ENCODE measurements at places on chromosomes 5 and 9. TPM values are rescaled to one million over a fixed set of nuclear protein-coding genes. Genes with fewer than 3 reads are reported as not detected.

- DNase-seq = no peak
Measured at GRCh38 chr9:111728143-111728542, 66.6 kb downstream of the SHOC1 start.

- DNase-seq = peak; percentile 12
Measured at GRCh38 chr5:156411-157072, 34.8 kb upstream of the LRRC14B start.

TNC gene
- total RNA-seq = 34.5 TPM

DNA sequence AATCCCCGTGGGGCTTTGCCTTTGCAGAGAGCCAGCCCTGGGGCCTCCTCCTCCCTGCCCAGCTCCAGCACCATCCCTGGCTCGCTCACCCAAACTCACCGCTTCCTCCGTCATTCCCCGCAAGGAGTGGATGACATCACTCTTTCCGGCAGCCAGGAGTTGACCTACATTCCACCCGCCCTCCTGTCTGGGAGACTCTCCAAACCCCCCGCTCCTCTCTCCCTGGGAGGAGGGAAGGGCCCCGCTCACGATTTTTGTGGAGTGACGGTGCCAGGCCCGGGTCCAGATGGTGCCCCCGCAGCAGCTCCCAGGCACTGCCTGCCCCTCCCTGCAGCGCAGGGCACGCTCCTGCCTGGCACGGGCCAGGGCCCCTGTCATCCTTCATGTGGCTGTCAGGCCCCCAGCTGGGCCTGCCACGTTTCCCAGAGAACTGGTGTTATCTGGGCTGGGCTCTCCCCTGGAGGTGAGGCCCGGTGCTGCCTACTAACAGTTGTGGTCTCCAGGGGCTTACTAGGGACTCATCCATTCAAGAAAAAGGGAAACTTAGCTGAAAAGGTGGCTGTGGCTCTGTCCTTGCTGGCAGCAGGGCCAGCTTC is 52.3 kb downstream of the NTNG2 start:
- peak; percentile 43 for DNase-seq

DNA sequence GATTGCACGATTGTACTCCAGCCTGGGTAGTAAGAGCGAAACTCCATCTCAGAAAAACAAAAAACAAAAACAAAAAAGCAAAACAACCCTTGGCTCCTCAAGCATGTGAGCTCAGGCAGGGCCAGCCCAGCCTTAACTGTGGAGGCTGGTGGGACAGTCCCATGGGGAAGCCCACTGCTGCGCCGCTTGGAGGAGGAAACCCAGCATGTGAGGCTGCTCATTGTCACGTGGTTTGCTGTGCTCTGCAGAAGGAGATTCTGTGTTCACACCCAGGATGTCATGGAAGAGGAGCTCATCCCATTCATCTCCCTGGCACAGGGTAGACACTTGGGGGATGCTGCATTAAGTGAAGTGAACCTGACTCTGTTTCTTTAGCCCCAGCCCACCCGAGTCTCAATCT is 4.0 kb downstream of the ZBED3 start:
- DNase-seq = no peak

GRCh38 chr9:71487061-71487460 is 281.3 kb downstream of the CEMIP2 start:
- no peak for DNase-seq

GRCh38 chr5:82358457-82358856 is 80.3 kb upstream of the RPS23 start:
- no peak for DNase-seq

DNA sequence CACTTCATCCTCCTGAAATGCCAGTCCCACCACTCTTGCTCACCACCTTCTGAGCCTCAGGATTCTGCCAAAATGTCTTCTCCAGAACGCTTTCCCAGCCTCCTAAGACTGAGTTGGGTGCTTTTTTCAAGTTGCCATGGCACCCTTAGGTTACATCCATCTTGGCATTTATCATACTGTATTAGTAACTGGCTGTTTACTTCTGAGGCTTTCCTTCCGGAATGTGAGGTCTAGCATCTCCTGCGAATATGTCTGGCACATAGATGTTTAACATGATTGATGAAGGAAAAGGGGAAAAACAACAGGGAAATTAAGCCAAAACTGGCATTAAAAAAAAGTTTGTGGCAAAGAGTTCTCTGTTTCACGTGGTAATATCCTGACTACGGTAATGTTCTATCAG is 24.9 kb downstream of the RNF130 start:
- DNase-seq = no peak

DNA sequence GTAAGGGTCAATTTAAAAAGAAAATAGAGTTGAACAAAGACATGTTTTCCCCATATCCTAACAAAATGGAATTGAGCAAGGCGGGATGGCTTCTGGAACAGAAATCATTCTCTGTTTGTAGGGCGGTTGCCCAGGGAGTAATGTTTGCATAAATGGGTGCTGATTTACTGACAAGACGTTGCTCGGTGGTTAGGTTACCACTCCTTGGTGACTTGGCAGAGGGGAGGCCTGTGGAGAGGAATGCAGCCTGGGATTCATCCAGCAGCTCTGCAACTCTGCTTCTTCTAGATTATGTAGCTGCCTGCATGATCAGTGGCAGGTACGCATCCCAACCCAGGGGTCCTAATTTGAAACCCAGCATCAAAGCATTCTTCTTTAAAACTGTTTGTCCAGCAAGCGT is 200.2 kb downstream of the CFAP90 start:
- DNase-seq = no peak

DNA sequence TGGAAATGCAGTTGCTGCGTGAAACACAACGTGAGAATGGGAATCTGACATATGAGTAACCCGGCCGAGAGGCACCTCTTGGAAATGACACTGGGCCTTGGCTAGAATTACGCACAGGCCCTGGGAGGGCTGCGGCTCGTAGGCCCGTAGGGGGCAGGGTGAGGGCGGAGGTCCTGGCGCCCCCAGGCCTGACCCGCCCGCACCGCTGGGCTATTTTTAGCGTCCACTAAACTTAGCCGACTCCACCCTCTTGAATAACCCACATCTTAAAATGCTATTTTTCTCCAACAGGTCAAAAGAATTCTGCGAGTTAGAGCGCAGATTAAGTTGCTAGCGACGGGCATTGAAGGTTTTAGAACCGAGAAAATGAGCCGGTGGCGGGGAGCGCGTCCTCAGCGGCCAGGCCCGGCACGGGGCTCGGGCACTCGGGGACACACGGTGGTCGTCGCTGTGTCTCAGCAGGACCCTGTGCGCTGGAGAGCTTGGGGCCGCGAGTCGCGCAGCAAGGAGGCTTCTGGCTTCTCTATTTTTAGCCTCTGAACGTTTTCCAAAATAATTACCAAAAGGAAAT is 168.5 kb downstream of the AUH start:
- DNase-seq = peak; percentile 59

LCN9 gene
- total RNA-seq = not detected

- peak; percentile 81 for DNase-seq
Measured at GRCh38 chr9:90095682-90096081, 490.9 kb downstream of the GADD45G start.

DNA sequence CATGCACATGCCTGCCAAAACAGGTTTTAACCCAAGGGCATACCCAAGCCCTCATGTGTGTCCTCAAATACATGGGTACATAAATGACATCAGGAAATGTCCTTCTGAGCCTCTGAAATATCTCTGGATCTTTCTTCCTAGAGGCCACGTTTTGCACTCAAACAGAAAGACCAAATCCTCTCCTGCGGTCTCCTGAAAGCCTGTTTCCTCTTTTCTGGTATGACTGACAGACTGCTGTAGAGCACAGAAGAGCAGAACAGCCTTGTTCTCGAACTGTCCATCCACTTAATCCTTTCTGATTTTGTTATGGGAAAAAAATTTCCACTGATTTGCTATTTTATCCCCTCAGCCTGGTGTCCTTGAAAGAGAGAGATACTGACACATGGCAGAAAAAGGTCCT is 107.2 kb downstream of the ASTN2 start:
- no peak for DNase-seq

DNA sequence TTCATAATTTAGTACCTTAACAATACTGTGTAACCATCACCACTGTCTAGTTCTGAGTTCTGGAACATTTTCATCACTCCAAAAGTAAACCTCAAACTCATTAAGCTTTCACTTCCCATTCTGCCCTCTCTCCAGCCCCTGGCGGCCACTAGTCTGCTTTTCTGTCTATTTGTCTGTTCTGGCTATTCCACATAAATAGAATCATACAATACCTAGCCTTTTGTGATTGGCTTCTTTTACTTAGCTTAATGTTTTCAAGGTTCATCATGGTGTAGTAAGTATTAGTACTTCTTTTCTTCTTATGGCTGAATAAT is 138.7 kb downstream of the RAPGEF6 start:
- DNase-seq = no peak

CCL27 gene
- 1.7 TPM for total RNA-seq

GRCh38 chr5:97124335-97124734 is 18.1 kb downstream of the LIX1 start:
- DNase-seq = no peak

PDE4D gene
- 13.2 TPM for total RNA-seq

DNA sequence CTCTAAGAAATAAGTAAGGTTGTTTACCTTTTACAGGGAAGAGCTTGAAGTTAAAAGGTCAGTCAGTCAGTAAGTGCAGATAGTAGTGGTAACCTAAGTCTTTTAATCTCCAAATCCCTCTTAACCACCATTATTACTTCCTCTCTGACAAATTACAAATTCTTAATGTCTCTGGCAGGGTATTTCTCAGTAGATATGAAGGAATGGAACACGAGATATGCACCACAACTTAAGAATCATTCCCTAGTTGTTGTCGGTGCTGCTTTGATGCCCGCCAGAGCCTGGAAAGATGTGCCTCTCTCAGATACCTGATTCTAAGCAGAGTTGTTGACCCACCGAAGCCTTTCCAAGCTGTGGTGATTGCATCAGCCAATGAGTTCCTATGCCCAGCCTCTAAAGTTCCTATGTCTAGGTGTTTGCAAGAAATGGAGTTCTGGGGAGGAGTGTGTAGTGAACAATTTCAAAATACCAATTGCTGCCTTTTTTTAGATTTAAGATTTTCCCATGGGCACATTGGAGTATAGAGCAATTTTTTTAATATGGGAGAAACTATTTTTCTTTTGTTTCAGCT is 78.5 kb downstream of the CD180 start:
- DNase-seq = no peak

DNA sequence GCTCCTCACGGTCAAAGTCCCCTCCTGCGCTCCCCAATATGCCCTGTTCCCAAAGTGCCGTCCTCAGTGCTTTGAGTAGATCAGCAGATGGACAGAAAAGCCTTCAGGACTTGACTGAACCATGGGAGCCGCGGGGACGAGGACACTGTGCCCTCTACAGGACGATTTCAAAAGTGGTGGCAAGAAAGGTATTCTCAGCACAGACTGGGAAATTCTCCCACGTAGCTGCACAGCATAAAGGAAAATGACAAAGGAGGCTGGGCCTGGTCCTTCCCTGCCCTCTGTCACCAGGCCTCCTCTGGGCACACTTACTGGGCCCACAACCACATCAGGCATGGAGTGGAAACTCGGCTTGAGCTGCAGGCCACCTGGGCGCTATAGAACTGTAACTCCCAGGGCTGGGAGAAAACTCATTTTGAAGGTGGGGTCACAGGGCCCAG is 16.7 kb upstream of the MTMR12 start:
- peak; percentile 63 for DNase-seq

DNA sequence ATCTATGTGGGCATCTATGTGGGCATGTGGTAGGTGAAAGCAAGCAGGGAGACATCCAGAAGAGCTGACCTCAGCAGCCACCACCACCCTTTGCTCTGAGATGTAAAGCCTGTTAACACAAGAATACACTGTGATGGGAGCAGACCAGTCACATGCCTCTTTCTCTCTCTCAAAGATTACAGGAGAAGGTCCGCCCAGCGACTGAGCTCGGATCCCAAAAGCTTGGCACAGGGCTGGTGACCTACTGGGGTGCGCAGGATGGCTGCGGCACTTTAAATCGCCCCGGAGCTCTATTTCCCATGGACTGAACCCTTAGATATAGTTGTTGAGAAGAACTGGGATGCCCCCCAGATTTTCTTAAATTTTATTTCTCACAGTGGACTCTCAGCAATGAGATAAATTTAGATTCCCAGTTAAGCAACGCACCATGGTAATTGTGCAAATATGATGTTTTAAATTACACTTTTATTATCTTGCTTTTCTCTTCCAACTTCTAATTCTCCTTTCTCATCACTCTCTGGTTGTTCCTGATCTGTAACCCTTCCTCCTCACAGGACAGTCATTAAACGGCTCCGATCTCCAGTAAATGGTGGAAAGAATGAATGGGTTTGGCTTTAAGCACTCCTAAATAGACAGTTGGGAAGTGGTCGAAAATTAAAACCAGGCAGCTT is 37.7 kb upstream of the ICE1 start:
- DNase-seq = no peak

DNA sequence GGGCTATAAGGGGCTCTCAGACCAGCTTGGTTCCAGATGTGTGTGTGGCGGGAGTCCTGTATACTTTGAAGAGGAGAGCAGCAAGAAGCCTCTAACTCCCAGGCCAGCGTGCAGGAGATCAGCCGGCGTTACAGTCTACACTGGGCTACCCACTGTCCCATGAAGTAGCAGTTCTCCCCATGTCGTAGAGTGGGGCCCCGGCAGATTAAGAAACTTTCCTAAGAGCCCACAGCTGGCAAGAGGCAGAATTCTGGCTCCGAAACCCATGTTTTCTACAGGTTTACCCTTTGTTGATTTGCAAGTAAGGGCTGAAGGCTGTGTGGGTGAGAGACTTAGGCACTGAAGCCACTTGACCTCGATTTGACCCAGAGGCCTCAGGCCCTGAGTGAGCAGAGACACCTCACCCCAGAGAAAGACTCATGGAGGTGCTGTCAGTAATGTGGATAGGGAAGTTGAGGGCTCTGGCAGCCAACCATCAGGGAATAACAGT is 881 bp upstream of the B4GALT1 start:
- no peak for DNase-seq

GRCh38 chr9:129751841-129752801 is 721 bp downstream of the PTGES start:
- DNase-seq = no peak

WNT8A gene
- not detected for total RNA-seq

Data from glutamatergic neuron (in vitro differentiated cells).